HL-60 (cell line): ENCODE measurements at places on chromosomes 7 and 10.
A peak's percentile ranks its signal among the peaks of the same experiment; 100 is the strongest.

DNA sequence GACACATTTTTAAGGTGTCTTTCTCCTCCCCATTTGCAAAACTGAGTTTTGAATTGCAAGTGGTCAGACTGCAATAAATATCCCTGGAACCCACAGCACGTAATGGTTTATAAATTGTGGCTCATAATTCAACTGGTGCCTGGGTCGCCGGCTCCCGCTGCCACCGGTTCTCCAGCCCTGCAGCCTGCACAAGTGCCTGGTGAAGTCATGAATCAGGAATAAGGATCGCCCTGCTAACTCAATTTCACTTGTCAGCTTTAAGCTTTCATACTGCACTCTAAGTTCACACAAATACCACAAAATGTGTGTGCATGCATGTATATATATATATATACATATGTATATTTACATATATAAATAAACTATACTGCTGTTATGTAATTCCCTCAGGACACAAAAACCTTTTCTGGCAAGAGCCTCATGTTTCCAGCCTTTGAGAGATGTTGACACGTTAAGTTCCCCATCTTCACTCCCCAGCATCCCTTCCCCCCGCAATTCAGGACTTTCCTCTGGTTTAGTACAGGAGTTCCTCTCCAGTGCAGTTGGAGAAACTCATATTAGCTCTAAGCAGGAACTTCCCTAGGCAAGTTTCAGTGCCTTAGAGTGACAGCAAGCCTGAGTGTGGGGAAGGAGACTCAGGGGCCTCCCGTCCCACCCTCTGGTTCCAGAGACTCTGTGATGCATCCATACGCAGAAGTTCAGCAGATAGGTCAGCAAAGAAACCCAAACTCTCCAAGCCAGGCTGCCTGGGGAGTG, 129.2 kb upstream of the UNC5B start:
- peak; percentile 6 for DNase-seq

- DNase-seq = no peak
Observed at GRCh38 chr10:71393841-71394475, 2.8 kb upstream of the CDH23 start.

DNA sequence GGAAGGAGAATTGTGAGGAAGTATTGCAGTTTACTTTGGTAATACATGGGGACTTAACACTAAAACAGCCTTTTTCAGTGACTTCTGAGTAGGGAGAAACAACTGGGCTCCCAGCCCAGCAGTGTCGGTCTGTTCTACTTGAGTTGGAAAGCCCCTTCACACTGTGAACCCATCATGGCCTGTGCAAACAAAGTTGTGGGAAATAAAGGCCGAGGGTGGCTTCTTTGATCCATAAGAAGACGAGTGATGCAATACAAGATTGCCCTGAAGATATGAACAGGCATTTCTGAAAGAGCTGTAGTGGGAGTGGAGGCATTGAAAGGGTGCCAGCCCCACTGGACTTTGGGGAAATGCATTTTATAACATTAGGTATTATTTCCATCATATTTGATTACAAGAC, 28.3 kb downstream of the C10orf120 start:
- no peak for DNase-seq

GRCh38 chr10:75617485-75618155, 186.2 kb downstream of the LRMDA start:
- peak; percentile 64 for DNase-seq

GRCh38 chr10:21368022-21368582, 157.4 kb downstream of the SKIDA1 start:
- peak; percentile 24 for DNase-seq

DNA sequence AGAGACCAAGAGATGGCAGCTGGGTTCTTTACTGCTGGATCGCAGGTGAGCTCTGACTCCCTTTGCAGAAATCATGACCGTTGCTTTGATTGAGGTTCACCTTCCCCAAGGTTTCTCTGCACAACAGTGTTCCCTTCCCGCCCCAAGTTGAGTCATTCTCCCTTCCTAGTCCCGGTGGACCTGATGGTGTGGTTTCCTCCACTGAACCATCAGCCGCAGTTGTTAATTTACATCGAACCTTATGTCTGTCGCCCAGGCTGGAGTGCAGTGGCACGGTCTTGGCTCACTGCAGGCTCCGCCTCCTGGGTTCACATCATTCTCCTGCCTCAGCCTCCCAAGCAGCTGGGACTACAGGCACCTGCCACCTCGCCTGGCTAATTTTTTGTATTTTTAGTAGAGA, 5.8 kb downstream of the ZSCAN25 start:
- DNase-seq = no peak

- no peak for DNase-seq
Observed at GRCh38 chr7:100148225-100148558, 526 bp upstream of the LAMTOR4 start.

- DNase-seq = no peak
Observed at GRCh38 chr7:85630904-85631600, 444.2 kb upstream of the SEMA3D start.

DNA sequence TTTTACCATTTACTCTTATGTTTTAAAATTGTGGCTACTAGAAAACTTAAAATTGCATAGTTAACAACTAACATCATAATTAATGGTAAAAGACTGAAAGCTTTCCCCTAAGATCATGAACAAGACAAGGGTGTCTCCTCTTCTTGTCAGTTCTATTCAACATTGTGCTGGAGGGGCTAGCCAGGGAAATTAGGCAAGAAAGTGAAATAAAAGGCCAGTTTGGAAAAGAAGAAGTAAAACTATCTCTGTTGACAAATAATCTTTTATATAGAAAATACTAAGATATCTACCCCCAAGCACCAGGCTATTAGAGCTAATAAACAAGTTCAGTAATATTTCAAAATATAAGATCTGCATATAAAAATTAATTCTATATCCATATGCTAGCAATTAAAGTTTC, 46.9 kb upstream of the MXI1 start:
- DNase-seq = no peak
